ENCODE measurements at places on chromosomes 2 and 18.

GRCh38 chr18:47772374-47773248 is 157.8 kb downstream of the SMAD2 start:
- peak; percentile 57 for DNase-seq

DNA sequence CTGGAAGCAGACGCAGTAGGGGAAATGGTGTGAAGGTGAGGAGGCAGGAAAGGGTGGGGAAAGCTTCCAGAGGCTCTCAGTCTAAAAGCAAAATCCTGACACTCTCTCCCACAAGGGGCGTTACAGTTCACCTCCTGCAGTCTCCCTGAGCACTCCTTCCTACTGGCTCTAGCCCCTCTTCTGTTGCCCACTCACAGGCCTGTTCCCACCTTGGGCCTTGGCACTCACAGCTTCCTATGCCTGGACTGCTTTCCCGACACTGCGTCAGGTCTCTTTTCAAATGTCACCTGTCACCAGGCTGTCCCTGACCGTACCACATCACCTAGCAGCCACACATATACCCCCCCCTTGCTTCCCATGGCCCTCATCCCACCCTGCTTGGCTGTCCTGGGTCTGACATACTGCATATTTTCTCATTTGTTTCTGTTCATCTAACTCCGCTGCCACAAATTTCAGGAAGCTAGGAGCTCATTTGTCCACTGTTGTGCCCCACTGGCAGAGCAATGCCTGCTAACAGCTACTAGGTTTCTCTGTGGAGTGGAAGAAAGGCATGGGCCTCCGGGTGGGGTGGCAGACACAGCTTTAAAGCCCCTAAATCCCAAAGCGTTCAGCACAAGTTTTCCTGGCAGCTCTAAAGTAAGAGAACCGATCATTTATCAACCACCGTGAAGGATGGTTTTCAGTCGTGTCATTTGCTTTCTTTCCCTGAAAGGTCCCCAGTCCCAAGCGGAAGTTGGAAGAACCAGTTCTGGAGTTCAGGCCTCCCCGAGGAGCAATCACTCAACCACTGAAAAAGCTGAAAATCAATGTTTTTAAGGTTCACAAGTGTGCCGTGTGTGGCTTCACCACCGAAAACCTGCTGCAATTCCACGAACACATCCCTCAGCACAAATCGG is 118.8 kb downstream of the ZNF532 start:
- DNase-seq: no peak

DNA sequence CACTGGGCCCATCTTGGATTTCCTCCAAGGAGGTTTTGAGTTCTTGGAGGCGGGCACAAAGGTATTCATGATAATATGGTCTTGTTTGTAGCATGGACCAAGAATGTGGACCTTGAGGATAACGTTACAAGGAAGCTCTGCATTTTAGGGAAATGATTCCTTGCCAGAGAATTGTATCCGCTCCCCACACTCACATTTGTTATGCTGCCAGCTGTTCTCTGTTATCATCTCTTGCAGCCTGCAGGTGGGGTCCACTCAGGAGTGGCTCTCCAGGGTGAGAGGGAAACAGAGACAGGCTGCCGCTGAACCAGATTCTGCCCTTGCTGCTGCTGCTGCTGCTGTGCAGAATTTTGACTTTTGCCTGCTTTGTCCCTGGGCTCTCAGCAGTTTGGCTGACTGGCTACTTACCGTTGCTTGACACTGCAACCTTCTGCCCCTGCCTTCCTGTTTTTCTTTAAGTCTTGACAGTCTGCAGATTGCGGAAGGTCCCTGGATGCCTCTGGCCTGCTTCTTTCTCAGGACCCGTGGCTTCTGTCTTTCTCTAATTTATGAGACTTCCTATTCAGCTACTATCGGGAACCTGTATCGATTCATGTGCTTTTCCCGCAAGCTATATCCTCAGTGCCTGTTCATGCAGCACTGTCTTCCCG is 122.3 kb upstream of the DOCK10 start:
- no peak for DNase-seq

DNA sequence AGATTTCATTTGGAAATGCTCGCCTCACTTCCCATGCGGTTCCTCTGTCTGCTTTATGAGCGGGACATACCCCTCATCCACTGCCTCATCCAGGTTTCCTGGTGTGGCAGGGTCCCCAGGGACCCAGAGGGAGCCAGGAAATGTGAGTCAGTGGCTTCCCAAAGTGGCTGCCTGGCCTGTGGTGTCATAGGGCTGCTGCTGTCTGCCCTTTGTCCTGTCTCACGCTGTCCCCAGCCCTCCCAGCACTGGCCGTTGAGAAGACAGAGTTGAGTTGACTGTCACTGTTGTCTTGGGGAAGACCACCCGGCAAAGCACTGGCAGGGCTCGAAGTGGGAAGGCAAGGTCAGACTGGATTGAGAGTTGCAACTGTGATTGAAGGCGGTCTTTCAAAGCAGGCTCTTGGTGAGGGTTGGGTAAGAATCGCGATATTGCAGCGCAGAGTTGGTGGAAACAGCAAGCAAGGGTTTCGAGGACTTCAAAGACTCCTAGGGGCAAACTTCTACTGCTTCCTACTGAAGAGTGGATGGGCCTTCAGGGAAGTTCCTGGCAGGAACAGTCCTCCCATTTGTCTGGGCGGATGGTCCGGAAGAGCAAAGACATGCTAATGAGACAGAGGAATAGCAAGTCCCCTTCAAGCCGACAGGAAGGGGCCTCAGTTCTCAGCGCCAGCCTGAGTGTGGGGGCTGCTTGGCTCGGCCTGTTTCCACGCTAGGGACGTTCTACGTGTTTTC is 33.9 kb downstream of the RAB31 start:
- DNase-seq: no peak

DNA sequence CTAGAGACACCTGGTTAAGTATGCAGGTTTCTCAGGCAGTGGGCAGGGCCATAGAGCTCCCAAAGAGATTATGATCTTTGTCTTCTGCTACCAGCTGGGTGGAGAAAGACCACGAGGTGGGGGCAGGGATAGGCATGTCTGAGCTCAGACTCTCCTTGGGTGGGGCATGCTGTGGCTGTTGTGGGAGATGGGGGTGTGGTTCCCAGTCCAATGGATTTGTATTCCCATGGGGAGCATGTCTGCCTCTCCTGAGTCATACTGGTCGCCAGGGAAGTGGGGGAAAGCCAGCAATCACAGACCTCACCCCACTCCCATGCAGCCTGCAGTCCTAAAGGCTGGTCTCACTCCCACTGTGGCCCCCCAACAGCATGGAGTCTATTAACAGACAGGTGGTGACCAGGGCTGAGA is 31.4 kb upstream of the RHOB start:
- DNase-seq: no peak

GRCh38 chr2:55425431-55425831 is 5.8 kb upstream of the CCDC88A start:
- DNase-seq: no peak

GRCh38 chr2:219279916-219280516 is 850 bp downstream of the DNAJB2 start:
- DNase-seq: peak; percentile 84

DNA sequence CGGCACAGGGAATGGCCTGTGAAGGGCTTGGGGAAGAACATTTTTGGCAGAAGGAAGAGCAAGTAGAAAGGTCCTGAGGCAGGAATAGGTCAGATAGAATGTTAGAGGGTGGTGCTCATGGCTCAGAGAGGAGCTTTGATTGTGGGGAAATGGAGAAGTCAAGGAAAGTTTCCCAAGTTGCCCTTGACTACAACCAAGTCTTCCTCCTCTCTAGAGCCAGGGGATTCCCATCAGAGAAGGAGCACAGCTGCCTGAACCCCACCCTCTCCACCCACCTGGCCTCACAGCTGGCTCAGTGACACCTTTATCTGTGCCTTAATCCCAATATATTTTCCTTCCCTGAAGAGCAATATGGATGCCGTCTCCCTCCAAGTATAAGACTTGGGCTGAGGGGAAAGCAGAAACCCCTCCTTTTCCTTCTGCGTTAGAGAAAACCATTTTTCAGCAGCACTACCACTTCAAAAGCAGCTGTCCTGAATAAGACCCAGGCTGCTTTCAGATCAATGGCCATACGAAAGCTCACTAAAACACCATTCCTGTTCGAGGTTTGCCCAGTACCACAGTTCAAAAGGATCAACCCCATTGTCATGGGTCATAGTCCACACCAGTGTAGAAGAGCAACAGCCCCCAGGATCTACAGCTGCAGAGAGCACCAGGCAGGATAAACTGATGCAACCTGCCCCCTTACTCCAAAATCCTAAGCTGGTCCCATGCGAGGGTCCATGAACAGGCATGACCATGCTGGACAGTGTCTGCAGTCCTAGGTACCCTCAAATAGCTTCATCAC is 199.6 kb downstream of the AFF3 start:
- no peak for DNase-seq

GRCh38 chr2:18975506-18976167 is 382.8 kb downstream of the OSR1 start:
- DNase-seq: no peak

DNA sequence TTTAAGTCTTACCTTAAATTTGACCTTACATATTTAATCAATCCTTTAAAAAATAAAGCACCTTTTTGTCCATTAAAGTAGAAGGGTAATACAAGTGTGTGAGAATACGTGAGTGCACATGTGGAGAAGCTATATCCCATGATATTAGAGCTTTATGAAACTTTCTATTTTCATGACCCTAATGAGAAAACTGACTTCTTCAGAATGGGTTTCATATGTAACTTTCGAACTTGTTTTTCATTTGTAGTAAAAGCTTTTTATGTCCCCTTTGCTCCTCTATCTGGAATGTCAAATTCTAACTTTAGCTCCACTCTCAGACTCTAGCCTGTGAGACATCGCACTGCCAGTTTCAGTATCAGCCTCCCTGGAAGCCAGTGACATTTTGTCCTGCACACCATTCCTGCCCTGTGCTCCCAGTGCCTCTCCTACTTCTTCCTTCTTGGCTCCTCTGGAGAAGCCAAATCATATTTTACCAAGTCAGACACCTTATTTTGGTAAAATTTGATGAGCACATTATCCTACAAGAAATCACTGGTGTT is 42.0 kb downstream of the MAPRE2 start:
- no peak for DNase-seq

- DNase-seq: no peak
These were observed 218.6 kb downstream of the SH3RF3 start for GRCh38 chr2:109347626-109348025.

DNA sequence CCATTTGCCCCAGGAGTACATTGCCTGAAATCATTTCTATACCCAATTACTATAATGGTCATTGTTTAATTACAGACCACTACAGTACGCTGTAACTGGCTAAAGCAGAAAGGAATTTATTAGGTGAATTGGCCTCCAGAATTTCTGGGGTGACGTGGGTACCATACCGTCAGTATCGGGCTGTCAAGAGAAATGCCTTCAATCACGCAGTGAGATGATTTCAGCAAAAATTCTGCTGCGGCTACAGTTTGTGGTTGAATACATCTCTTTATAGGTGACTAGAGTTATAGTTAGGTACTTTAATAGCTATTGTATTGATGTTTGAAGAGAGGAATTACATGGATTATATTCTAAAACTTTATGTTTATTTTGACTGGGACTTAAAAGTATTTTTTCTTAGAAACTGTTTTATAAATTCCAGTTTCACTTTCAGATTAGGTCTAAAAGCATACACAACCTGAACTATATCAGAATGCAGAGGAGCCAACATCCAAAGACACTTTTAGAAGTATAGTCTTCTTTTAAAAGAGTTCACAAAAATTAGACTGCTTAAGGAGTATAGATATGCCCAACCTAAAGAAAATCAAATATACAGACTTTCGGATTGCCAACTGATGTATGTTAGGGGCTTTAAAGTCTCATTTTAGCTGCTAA is 128.4 kb downstream of the TTC27 start:
- no peak for DNase-seq

DNA sequence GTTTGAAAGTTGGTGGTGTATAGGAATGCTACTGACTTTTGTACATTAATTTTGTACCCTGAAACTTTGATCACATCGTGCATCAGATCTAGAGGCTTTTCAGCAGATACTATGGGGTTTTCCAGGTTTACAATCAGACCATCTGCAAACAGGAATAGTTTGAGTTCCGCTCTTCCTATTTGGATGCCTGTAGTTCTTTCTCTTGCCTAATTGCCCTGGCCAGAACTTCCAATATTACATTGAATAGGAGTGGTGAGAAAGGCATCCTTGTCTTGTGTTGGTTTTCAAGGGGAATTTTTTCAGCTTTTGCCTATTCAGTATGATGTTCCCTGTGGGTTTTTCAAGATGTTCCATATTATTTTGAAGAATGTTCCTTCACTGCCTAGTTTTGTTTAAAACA is 633.5 kb downstream of the KCNJ3 start:
- DNase-seq: no peak

DNA sequence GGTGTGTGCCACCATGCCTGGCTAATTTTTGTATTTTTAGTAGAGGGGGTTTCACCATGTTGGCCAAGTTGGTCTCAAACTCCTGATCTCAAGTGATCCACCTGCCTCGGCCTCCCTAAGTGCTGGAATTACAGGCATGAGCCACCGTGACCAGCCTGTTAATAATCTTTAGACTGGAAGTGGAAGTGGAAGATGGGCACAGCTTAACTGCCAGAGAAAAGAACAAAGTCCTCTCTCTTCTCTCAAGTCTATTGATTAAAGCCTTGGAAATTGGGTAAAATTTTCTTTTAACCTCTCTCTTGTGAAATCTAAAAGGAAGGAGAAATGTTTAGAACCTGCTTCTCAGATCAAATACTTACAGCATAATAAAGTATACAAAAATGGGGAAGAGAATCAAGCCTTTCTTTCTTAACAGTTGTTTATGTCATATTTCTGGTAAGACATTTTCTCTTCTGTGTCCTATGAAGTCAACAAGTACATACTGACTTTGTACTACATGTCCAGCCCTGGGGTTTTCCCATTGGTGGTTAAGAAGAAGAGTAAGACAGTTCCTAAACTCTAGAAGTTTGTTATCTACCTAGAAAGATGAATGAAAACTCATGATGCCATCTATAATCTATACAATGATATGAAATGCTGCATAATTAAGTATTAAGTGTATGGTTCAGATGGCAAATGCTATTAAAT is 4.6 kb downstream of the TMEM169 start:
- DNase-seq: no peak

- DNase-seq: no peak
These were observed 562.5 kb upstream of the FAM98A start for GRCh38 chr2:34161549-34161948.

DNA sequence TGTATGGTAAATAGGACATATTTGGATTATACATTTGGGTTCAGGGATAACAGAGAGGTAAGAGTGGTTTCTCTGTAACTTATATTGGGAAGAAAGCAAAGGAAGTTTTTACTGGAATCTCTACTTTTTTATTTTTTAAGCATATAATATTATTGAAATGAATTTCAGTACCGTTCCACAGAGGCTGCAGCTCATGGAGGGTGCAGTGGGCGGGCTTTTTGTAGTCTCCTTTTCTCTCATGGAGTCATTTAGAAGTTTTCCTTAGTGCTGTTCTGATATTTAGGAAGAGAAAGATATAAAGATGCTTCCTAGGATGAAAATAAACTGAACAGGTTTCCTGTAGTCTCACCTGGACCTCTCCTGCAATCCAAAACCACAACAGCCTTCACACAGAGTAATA is 1153.3 kb upstream of the TMEFF2 start:
- DNase-seq: no peak

All from germinal center (tissue), 1 donor.